ENCODE measurements at places on chromosomes 5 and 9.

- DNase-seq, result no peak
Observed at GRCh38 chr9:132768932-132769905, 99.0 kb downstream of the GTF3C4 start.

DNA sequence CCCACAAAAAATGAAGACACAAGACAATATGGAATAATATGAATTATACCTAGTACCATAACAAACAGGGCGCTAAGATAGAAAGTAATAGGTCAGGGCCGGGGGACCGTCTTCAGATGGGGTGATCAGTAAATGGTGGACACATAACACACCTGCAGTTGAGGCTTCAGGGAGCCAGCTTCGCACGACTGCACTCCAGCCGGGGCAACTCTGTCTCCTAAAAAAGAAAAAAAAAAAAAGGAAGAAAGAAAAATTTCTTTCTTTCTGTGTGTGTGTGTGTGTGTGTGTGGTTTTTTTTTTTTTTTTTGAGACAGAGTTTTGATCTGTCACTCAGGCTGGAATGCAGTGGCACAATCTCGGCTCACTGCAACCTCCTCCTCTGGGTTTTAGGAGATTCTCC is 75.0 kb upstream of the HSPA9 start:
- DNase-seq, result no peak

GRCh38 chr9:136399176-136400037 is 563 bp downstream of the SNAPC4 start:
- DNase-seq, result no peak

DNA sequence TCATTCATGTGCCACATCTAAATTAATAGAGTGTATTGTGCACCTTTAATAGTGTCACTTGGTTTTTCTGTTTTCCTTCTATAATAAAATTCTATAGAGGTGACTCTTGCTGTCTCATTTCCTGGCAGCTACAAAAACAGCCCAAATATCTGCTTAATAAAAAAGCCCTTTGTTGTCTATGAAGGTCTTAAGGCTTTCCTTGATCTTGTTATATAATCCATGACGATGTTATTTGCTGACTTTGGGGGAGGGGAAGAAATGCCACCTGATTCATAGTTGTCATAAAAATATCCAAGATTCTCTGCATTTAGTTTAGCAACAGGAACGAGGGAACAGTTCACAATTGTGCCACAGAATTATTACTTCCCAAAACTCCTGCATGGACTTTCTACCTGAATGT is 31.3 kb downstream of the CPEB4 start:
- DNase-seq, result no peak

- DNase-seq, result no peak
Observed at GRCh38 chr9:134347996-134348395, 21.7 kb downstream of the RXRA start.

GRCh38 chr5:90071066-90071465 is 338.5 kb downstream of the CETN3 start:
- DNase-seq, result no peak

GRCh38 chr9:99731950-99732349 is 89.7 kb upstream of the NR4A3 start:
- DNase-seq, result no peak

GRCh38 chr5:139575751-139576150 is 14.6 kb downstream of the UBE2D2 start:
- no peak for DNase-seq

DNA sequence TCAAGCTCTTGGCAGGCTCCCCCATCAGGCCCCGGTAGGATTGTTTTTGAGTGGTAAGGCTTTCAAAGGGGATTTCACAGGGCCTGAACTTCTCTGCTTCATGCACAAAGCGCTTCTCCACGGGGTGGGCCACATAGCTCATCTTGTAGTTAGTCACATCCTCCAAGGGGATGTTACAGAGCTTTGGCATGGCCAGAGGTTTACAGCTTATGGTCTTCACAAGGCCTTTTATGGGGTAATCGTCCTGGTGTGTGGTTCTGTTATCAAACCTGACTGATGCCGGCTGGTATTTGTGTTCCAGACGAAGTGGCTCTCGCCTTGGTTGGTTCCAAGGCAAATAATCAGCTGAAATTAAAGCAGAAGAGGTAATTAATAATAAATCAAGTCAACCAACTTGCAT is 104.3 kb downstream of the SAXO1 start:
- DNase-seq, result no peak

Data from kidney epithelial cell (primary cell).